CD8-positive, alpha-beta memory T cell (primary cell): ENCODE measurements at places on chromosomes 5 and 9. TPM values are rescaled to one million over a fixed set of nuclear protein-coding genes. Genes with fewer than 3 reads are reported as not detected.

DNA sequence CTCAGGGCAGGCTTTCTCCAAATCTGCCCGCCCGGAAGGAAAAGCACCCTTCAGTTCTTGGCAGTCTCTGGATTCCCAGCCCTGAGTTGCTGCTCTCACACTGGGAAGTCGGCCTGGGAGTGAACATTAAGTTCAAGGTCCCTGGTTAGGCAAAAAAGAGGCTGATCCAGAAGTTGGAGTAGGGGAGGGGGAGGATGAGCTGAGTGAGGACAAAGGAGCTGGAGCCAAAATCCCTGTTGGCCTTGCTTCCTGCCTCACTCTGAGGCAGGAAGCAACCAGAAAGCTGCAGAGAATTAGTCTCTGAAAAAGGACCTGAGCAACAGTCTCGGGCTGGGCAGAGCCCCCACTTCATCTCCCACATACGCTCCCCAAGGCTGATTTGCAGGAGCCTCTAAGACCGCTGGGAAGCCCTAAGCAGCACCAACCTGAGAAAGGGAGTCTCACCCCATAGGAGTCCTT, 15.0 kb upstream of the RPS14 start:
- no peak overlapping the region for H3K4me3 ChIP-seq
- no peak overlapping the region for H3K27ac ChIP-seq
- peaks cover 9% of the 10 kb centered on the region for H3K4me1 ChIP-seq
- no peaks in the 10 kb centered on the region for H3K36me3 ChIP-seq
- no peaks in the 10 kb centered on the region for H3K27me3 ChIP-seq

GRCh38 chr5:1468629-1469527, 23.6 kb upstream of the SLC6A3 start:
- no peak overlapping the region for H3K27ac ChIP-seq
- no peak overlapping the region for H3K4me3 ChIP-seq
- peaks cover 7% of the 10 kb centered on the region for H3K36me3 ChIP-seq
- DNase-seq, result no peak
- H3K4me1 ChIP-seq, result no peaks in the 10 kb centered on the region
- H3K27me3 ChIP-seq, result no peaks in the 10 kb centered on the region

GRCh38 chr5:147913786-147914185, 7.4 kb upstream of the C5orf46 start:
- H3K27ac ChIP-seq, result no peak overlapping the region
- H3K27me3 ChIP-seq, result no peaks in the 10 kb centered on the region

GRCh38 chr5:74241751-74242140, 398.8 kb downstream of the ENC1 start:
- no peaks in the 10 kb centered on the region for H3K36me3 ChIP-seq
- DNase-seq, result no peak
- H3K27ac ChIP-seq, result no peak overlapping the region
- no peaks in the 10 kb centered on the region for H3K4me1 ChIP-seq
- no peak overlapping the region for H3K4me3 ChIP-seq

GRCh38 chr9:28999806-29000205, 1426.5 kb upstream of the C9orf72 start:
- no peaks in the 10 kb centered on the region for H3K27me3 ChIP-seq
- DNase-seq, result no peak
- H3K36me3 ChIP-seq, result no peaks in the 10 kb centered on the region
- no peak overlapping the region for H3K27ac ChIP-seq

GRCh38 chr5:18244309-18244708, 610.0 kb downstream of the TAF11L14 start:
- H3K36me3 ChIP-seq, result no peaks in the 10 kb centered on the region
- no peaks in the 10 kb centered on the region for H3K4me1 ChIP-seq
- no peak for DNase-seq
- H3K4me3 ChIP-seq, result no peak overlapping the region

DNA sequence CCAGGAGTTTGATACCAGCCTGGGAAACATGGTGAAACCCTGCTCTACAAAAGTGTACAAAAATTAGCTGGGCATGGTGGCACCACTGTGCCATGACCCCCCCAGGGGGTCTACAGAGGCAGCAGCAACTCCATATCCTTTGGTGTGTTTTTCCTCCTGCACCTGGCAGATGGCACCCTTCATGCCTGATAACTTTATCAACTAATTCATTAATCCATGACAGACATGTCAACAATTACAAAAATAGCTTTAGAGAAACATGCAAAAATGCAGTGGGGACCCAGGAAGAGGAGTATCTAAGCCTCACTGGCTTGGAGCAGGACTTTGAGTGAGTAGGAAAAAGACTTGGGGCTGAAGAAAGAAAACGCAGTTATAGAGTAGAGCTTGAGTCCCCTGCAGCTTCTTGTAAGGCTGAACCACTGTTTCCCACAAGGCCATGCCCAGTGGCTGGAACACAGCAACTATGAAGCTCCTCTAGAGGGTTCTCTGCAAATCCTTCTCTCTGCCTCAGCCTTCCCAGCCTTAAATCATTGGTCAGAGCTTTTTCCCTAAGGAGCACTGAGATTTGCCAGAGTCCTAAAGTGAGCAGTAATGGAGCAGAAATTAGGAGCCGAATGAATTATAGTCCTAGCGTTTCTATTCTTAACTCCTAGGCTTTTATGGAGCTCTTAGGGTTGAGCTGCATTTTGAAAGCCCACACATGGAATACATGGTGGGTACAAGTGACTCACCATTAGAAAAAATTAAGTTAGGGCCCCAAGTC, 25.5 kb upstream of the B4GALT1 start:
- H3K4me1 ChIP-seq, result no peaks in the 10 kb centered on the region
- H3K4me3 ChIP-seq, result no peak overlapping the region
- no peaks in the 10 kb centered on the region for H3K36me3 ChIP-seq
- no peak for DNase-seq
- no peak overlapping the region for H3K27ac ChIP-seq
- no peaks in the 10 kb centered on the region for H3K27me3 ChIP-seq

GRCh38 chr5:9015260-9015936, 530.5 kb downstream of the SEMA5A start:
- no peak overlapping the region for H3K4me3 ChIP-seq
- no peaks in the 10 kb centered on the region for H3K27me3 ChIP-seq
- no peaks in the 10 kb centered on the region for H3K4me1 ChIP-seq
- no peak for DNase-seq
- no peaks in the 10 kb centered on the region for H3K36me3 ChIP-seq

GRCh38 chr5:131262953-131263541, 806 bp upstream of the CDC42SE2 start:
- peak; percentile 27 for DNase-seq
- H3K36me3 ChIP-seq, result peaks cover 7% of the 10 kb centered on the region
- H3K4me3 ChIP-seq, result peak overlapping the region; percentile 89
- H3K4me1 ChIP-seq, result peaks cover 52% of the 10 kb centered on the region
- peak overlapping the region; percentile 77 for H3K27ac ChIP-seq
- H3K27me3 ChIP-seq, result no peaks in the 10 kb centered on the region

DNA sequence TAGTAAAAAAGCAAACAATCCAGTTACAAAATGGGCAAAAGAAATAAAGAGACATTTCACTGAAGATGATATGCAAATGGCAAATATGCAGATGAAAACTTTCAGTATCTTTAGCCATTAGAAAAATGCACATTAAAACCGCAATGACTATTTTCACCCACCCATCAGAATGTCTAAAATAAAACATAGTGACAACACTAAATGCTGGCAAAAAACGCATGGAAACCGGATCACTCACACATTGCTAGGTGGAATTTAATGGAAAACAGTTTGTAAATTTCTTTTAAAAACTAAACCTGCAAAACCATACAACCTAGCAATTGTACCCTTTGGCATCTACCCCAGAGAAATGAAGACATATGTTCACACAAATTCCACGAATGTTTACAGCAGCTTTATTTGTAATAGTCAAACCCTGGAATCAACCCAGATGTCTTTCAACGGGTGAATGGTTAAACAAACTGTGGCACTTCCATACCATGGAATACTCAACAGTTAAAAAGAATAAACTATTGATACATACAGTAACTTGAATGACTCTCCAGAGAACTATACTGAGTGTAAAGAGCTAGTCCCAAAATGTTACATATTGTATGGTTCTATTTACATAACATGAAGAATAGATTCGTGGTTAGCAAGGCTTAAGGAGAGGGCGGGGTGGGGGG, 17.2 kb upstream of the PAM start:
- DNase-seq, result no peak
- no peak overlapping the region for H3K27ac ChIP-seq
- no peak overlapping the region for H3K4me3 ChIP-seq
- H3K27me3 ChIP-seq, result no peaks in the 10 kb centered on the region

DNA sequence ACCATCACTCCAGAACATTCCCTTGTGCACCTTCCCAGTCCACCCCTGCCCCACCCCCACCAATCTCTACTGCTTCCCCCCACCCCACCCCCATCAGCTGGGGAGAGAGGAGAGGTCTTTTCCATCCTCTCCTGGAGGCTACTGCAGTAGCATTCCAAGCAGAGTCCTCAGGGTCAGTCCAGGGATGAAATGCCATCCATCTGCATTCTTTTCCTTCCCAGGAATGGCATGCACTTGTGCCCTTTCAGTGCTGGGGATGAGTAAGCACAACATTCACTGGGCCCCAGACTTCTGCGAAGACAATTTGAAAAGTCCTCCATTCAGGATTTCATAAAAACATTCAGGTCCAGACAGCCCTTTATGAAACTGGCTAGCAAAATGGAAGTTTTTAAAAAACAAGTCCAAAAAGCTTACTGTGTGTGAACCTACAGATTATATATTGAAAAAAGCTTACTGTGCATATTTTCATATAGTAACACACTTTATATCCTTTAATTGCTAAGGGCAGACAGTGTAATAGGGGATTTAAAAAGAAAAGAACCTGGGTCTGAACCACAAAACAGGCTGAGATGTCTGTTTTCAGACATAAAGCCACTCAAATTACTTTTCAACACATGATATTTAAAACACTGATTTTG, 50.0 kb upstream of the GOLPH3 start:
- no peaks in the 10 kb centered on the region for H3K36me3 ChIP-seq
- no peak for DNase-seq
- no peaks in the 10 kb centered on the region for H3K27me3 ChIP-seq

The TLX3 gene
- polyA plus RNA-seq, result not detected

The MED27 gene
- polyA plus RNA-seq, result 39.7 TPM

The RNF183 gene
- polyA plus RNA-seq, result not detected

The ARID3C gene
- polyA plus RNA-seq, result not detected

The IZUMO3 gene
- not detected for polyA plus RNA-seq
